ENCODE measurements at places on chromosomes 6 and 20. TPM values are rescaled to one million over a fixed set of nuclear protein-coding genes. Genes with fewer than 3 reads are reported as not detected.

The TSBP1 gene
- not detected for total RNA-seq

The PXMP4 gene
- total RNA-seq = 8.8 TPM

The KCNK17 gene
- not detected for total RNA-seq

The HCRTR2 gene
- not detected for total RNA-seq

The TRIM40 gene
- total RNA-seq = not detected

The C6orf163 gene
- 0.44 TPM for total RNA-seq

The FAM162B gene
- total RNA-seq = 2.4 TPM

The HMGA1 gene
- 215 TPM for total RNA-seq

The MAN1A1 gene
- 114 TPM for total RNA-seq

The HBS1L gene
- 34.4 TPM for total RNA-seq

The TTK gene
- 0.54 TPM for total RNA-seq

The ELMO2 gene
- total RNA-seq = 26.6 TPM

The TP53TG5 gene
- not detected for total RNA-seq

The GNAS-AS1 gene
- 0.49 TPM for total RNA-seq

The FOXQ1 gene
- not detected for total RNA-seq

The KCNQ5 gene
- 0.24 TPM for total RNA-seq

The DLK2 gene
- total RNA-seq = not detected

The MYLK4 gene
- 0.81 TPM for total RNA-seq

The DACT2 gene
- 5.3 TPM for total RNA-seq

The WFDC5 gene
- total RNA-seq = not detected

The FAM110A gene
- 1.5 TPM for total RNA-seq
